ENCODE measurements at places on chromosomes 5 and 9.

DNA sequence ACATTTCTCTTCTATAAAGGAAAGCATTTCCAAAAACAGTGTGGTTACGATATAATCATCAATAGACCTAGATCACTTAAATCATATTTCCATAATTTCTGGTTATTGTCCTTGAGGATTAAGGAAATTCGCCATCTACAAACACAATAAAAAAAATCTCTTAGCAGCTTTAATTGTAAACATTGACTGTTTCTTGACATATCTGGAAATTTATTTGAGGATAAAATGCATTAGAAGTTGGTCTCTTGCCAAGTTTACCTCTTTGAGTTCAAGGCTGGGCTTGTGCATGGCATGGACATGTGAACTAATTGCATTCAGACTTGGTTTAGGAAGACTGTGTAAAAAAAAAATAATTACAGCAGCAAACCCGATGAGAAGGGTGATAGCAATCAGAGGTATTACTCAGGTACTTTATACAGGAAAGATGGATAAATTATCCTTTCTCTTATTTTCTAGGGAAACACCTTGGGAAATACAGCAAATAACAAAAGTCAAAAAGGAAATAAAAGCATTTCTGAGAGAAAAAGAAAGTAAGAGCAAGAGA lies 237.9 kb downstream of the SLF1 start:
- DNase-seq = no peak

DNA sequence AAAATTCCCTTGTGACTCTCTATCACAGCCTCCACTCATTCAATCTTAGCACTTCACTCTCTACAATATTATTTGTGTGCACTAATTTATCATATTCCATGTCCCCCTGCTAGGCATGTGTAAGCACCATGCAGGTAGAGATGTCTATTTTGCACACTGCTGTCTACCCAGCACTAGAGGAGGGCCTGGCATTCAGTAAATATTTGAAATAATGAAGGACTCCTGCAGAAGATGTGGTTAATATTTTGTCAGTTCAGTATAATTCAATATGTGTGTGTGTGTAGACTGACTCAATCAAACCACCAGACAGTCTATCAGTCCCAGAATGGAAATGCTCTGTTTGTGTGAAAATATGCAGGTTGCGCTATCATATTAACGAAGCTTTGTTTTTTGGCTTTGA lies 313.6 kb upstream of the CDH6 start:
- no peak for DNase-seq

- no peak for DNase-seq
Measured at GRCh38 chr5:143985832-143986515, 174.0 kb downstream of the HMHB1 start.

DNA sequence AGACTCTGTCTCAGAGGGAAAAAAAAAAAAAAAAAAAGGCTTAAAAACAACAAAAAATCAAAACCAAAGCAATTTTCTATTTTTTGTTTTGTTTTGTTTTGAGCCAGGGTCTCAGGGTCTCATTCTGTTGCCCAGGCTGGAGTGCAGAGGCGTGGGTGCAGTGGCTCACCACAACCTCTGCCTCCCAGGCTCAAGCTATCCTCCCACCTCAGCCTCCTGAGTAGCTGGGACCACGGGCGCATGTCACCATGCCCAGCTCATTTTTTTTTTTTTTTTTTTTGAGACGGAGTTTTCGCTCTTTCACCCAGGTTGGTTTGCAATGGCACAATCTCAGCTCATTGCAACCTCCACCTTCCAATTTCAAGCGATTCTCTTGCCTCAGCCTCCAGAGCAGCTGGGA lies 5.7 kb downstream of the STK10 start:
- no peak for DNase-seq

GRCh38 chr5:111463311-111463710 lies 49.0 kb downstream of the STARD4 start:
- peak; percentile 64 for DNase-seq

- DNase-seq = no peak
Measured at GRCh38 chr5:54743997-54744788, 226.6 kb downstream of the SNX18 start.

- no peak for DNase-seq
Measured at GRCh38 chr5:141618030-141618803, 583 bp downstream of the DIAPH1 start.

DNA sequence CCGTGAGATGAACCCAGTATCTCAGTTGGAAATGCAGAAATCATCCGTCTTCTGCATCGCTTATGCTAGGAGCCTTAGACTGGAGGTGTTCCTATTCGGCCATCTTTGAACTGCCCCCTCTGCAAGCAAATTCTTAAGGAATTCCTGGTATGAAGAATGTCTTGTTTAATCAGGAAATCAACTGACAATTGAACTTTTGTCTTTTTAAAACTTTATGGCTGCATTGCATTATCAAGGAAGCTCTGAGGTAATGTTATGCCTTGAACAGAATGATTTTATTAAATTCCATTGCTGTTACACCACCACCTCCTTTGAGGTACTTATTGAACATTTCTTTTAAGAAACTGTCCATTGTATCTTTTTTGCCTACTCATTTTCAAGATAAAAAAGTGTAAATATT lies 1915.7 kb upstream of the CDH9 start:
- DNase-seq = no peak

- no peak for DNase-seq
Measured at GRCh38 chr9:127316586-127317323, 52.2 kb downstream of the GARNL3 start.

DNA sequence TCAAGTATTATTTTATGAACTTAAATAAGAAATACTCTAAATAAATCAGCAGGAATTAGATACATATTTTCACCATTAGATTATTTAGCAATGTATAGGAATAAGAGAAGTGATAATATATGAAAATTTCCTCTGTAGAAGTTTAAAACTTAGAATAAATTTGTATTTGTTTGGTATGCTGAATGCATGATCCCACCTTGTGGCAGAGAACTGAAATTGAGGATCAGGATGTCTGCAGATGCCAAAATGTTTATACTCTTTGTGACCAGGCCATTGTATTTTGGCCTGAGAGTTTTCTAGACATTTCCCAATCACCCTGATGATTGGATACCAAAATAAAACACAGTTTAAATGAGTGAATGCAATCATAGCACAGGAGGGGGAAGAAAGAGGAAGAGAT lies 6.3 kb downstream of the TYRP1 start:
- no peak for DNase-seq

- no peak for DNase-seq
Measured at GRCh38 chr5:172437445-172438318, 16.6 kb downstream of the SH3PXD2B start.

Data from NCI-H187 treated with DMSO at 0.1 percent for 48 hours (cell line).